ENCODE measurements at places on chromosomes 6 and 20.

DNA sequence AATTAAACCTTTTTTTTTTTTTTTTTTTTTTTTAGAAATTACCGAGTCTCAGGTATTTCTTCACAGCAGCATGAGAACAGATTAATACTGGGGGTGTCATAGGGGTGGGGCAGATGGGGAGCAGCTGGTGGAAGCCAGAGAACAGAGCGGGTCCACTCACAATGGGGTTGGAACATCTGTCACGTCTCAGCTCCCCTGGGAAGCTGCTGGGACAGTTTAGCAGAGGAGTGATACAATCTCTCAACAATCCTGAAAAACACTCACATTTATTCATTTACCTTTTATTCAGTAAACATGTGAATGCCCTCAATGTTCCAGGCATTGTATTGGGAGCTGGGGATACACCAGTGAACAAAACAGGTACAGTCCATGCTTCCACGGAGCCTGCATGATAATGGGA lies 162.2 kb downstream of the SMOC2 start:
- DNase-seq: no peak

DNA sequence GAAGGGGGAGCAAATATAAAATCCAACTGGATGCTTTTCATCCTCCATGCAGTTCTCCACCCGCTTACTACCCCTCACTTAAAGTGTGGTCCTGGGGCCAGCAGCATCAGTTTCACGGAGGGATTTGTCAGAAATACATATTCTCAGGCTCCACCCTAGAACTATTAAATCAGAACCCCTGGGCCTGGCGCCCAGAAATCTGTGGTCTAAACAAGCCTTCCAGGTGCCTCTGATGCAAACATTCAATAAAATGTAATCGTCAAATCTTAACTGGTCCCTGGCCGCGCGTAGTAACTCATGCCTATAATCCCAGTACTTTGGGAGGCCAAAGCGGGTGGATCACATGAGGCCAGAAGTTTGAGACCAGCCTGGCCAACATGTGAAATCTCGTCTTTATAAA lies 47.7 kb downstream of the ATXN1 start:
- no peak for DNase-seq

GRCh38 chr6:26224940-26225847 lies 138.0 kb downstream of the HFE start:
- no peak for DNase-seq

- DNase-seq: no peak
Observed at GRCh38 chr6:13367396-13367795, 39.1 kb upstream of the TBC1D7 start.

DNA sequence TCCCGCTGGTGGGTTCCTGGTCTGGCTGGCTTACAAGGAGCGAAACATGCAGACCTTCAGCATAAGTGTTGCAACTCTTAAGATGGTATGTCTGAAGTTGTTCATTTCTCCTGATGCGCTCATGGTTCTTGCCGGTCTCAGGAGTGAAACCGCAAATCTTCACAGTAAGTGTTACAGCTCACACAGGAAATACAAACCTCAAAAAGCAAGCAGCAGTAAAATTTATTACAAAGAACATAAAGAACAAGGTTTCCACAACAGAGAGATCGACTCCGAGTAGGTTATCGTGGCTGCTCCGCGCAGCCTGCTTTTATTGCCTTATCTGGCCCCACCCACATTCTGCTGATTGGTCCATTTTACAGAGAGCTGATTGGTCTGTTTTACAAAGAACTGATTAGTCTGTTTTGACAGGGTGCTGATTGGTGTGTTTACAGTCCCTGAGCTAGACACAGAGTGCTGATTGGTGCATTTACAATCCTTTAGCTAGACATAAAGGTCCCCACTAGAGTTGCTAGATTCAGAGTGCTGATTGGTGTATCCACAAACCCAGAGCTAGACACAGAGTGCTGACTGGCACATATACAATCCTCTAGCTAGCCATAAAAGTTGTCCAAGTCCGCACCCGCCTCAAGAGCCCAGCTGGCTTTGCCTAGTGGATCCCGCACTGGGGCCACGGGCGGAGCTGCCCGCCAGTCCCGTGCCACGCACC lies 39.2 kb downstream of the TRIM27 start:
- peak; percentile 65 for DNase-seq

DNA sequence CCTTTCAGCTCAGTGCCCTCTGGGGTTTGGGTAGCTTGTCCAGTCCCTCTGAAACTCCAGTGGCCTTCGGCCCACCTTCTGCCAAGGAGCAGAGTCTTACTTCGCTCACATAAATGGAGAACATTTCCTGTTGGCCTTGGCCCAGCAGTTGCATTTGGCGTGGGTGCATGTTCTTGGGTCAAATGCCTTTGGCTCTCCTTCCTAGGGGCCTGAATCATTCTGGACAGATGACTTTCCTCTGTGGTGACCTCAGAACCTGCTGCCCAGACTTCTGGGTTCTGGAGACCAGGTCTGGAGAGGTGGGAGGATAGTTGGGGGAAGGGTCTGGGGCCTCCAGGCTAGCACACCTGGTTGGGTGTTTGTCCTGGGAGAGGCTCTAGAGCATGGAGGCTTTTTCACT lies 29.3 kb downstream of the BCAS4 start:
- DNase-seq: no peak

DNA sequence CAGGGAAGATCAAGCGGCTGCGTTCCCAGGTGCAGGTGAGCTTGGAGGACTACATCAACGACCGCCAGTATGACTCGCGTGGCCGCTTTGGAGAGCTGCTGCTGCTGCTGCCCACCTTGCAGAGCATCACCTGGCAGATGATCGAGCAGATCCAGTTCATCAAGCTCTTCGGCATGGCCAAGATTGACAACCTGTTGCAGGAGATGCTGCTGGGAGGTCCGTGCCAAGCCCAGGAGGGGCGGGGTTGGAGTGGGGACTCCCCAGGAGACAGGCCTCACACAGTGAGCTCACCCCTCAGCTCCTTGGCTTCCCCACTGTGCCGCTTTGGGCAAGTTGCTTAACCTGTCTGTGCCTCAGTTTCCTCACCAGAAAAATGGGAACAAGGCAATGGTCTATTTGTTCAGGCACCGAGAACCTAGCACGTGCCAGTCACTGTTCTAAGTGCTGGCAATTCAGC lies 51.6 kb upstream of the TTPAL start:
- DNase-seq: no peak

GRCh38 chr6:139577763-139578604 lies 203.5 kb upstream of the CITED2 start:
- no peak for DNase-seq

GRCh38 chr6:16061818-16062217 lies 67.1 kb upstream of the MYLIP start:
- DNase-seq: no peak

- no peak for DNase-seq
Observed at GRCh38 chr6:3226481-3227362, 731 bp downstream of the TUBB2B start.

- no peak for DNase-seq
Observed at GRCh38 chr6:52975580-52975979, 19.5 kb downstream of the GSTA4 start.

DNA sequence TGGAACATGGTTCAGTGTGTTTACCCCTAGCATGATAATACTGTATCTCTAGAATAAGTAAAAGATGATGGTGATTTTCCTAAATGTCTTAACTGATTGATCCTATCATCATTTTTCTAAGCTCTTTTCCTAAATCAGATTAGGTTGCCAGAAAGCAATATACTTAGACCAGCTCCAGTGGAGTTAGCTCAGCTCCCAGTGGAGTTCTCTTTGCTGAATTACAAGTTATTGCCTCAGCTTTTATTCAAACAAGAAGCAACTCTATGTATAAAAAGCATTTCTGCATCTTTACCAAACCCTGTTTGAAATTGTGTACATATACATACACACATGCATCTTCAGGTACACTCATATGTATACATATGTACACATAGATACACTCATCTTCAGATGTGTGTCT lies 44.9 kb downstream of the SNX9 start:
- DNase-seq: no peak

DNA sequence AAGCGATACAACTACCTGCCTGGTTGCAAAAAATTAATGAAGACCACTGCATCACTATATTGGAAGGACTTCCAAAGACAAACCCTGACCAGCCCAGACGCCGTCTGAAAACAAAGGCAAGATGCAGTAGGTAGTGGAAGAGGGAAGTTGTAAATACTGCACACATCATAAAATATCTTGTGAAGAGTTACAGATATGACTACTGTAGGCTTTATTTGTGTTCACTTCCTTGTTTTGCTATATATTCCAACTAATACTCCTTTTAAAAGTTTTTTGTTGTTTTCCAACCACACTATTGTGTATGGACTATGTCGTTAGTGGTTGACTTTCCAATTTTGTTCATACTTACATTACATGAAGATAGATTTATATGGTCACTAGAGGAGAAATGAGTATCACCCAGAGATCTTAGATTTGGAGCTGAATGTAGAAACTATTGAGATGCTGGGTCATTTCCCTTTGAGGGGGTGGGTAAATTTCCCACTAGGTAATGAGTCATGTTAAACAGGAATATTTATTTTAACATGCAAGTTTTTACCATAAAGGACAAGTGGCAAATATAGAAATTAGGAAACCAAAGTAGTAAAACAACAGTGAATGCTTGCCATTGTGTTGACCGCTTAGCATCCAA lies 16.6 kb upstream of the TXLNB start:
- no peak for DNase-seq

DNA sequence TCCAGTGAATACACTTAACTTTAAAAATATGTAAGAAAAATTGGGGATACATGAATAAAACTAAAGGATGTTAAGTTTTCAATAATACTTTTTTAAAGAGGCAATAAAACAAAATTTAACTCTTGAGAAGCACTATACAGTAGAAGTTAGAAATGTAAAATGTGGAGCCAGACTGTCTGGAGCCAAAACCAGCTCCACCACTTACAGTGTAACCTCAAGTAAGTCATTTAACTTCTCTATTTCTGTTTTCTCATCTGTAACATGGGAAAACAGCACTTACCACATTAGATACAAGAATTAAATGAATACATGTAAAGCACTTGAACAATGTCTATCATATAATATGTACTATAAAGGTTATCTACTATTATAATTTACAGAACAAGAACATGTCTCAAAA lies 6.7 kb downstream of the ATG5 start:
- no peak for DNase-seq

GRCh38 chr20:43265449-43265848 lies 75.7 kb upstream of the PTPRT start:
- no peak for DNase-seq

- DNase-seq: no peak
Observed at GRCh38 chr20:46226602-46227001, 81.7 kb downstream of the CDH22 start.

- no peak for DNase-seq
Observed at GRCh38 chr20:50359607-50360217, 150.5 kb upstream of the PTPN1 start.

DNA sequence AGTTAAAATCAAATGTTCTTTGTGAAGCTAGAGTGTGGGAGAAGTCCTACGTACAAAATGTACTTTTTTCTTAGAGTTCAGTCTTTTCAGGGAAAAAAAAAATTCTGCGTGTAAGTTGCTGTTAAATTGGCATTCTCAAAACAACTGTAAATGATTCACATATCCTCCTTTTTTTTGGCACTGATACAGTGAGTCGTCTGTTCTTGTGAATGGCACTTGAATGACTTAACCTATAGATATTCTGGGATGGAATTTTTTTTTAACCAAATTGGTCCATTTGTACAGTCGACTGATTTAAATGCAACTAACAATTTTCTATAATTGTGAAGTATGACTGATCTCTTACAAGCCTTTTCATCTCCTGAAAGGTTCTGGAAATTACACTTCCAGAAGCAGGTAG lies 5.5 kb upstream of the JAG1 start:
- DNase-seq: no peak

GRCh38 chr6:151749341-151749740 lies 58.1 kb upstream of the ESR1 start:
- DNase-seq: no peak

DNA sequence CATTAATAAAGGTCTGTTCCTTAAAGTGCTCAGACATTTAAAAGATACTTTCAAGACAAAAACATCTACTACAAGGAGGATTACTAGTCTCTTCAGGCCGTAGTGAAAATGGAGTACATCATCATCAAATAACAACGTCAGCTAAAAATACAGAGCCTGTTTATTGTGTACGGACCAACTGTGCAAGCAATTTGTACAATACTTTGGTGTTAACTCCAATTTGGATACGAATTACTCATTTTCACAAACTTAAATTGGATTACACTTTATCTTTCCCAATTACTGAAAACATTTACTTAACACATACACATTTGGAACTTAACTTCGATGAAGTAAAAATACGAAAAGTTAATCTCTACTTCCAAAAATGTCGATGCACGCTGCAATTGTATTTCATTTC lies 802 bp downstream of the CYP39A1 start:
- DNase-seq: no peak

GRCh38 chr6:142821860-142822259 lies 123.1 kb downstream of the HIVEP2 start:
- no peak for DNase-seq

DNA sequence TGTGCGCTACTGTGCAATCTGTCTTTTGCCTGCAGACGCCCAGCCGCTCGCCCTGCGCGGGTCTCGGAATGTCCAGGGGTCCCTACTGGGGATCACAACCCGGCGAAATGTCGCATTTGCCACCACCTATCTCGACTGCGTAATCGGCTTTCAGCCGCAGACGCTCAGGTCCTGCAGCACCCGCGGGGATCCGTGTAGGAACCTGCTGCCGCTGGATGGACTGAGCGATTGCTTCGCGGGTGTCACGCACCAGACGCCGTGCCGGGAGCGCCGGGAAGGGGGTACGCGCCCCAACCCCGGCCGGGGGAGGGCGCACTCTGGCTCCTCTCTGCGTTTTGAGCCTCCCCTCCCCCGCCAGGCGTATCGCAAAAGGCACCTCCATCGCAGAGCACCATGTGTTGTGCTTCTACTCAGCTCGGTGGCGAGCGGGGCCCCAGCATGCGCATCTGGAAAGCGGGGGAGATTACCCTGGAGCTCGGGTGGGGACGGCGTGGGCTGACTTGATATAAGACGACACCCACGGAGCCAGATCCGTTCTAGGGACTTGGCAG lies 747 bp upstream of the PTPRA start:
- DNase-seq: peak; percentile 71

- no peak for DNase-seq
Observed at GRCh38 chr6:119308048-119308570, 41.5 kb downstream of the MAN1A1 start.

DNA sequence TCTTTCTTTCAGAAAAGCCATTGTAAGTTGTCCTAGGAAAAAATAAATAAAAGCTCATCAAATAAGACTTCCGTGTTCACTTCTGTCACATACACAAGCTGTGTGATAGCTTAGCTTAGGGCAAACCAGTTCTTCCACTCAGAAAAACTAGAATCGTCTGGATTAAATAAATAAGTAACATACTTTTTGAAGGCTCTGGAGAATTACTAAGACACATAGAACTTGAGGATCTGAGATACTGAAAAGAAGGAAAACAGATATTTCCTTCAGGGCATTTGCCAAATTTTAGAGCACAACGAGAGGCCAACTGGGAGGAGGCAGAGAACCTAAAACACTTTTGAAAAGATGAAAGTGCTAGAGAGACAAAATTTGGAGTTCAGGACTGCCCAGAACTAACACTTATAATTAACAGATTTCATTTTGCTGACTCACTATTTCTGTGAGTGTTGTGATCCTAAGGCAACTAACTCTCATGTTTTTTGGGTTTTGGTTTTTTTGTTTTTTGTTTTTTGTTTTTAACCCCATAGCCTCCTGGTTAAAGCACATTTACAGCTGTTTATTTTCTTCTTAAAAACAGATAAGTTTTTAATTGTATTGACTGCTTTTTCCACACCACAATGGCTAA lies 38.7 kb upstream of the THEMIS start:
- DNase-seq: no peak
